ENCODE measurements at places on chromosomes 5 and 9.

GRCh38 chr9:84759300-84759750, 89.8 kb downstream of the NTRK2 start:
- DNase-seq: no peak

DNA sequence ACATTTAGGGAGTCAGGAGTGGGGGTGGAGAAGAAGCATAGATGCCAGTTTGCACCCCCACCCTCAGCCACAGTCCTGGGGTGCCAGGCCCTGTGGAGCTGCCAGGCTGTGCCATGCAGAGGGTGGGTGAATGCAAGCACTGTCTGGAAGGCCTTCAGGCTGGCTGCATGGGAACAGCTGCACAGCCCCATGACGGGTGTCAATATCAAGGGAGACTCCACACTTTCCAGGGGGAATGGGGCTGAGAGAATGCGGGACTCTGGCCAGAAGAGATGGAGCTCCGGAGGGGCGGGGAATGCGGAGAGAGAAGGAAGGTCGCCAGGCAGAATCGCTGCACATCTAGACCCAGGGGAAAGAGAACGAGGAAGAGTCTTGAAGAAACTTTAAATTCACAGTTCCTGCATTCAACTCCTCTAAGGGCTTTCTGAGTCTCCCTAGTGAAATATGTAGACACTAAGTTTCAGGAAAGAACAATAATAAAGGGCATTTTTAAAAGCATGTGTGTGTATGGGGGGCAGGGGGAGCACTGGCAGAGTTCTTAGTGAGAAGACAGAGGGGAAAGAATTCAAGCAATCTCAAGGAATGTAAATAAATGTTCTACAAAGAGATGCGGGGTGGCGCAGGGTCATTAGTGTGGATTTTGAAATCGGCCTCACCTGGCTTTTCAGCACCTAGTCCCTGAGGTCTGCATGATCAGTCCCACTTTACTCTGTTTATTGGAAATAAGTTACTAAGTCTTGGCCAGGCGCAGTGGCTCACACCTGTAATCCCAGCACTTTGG, 59.1 kb downstream of the BOD1 start:
- DNase-seq: no peak

GRCh38 chr9:107110153-107110552, 172.9 kb upstream of the RAD23B start:
- no peak for DNase-seq

DNA sequence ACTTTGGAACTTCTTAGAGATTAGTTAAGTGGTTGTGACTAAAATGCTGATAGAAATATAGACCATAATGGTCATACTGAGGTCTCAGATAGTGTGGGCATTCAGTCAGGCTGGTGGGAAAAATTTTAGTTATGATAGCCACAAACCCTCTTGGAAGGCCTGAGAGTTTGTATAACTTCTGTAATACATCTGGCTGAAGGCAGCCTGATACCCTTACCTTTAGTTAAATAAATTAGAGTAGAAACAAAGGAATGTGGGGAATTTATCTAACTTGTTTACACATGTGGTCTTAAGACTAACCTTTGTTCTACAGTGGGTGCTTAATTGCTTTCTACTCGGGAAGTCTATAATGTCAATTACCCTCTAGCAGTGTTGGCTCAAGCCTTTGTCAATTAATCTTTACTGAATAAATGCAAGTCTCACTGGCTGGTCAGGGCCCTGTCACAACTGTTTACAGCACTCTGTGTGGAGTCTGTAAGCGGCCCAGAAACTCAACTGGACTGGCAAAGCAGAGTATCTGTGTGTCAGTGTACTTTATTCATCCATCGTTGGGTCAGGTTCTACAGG, 184.0 kb downstream of the FBXO4 start:
- no peak for DNase-seq

DNA sequence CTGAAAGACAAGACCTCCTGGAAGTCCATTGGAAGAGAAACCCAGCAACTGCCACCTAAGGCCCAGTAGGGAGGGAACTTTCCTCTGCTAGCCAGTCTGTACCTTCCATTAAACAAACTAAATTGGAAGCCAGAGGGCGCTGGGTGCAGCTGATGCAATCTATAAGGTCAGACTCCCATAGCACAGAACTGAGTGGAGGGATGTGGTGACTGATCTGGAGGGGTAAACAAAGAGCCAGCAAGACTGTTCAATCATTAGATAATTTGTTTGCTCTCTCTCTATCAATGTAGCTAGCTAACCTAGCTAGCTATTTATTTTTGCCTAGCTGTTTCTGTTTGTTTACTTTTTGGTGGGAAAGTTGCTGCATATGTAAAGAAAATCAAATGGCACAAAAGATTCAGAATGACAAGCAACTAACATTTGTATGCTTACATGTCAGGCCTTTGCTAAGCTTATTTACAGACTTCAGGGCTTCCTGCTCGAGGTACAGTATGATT, 291.8 kb upstream of the DAB2 start:
- DNase-seq: peak; percentile 80

DNA sequence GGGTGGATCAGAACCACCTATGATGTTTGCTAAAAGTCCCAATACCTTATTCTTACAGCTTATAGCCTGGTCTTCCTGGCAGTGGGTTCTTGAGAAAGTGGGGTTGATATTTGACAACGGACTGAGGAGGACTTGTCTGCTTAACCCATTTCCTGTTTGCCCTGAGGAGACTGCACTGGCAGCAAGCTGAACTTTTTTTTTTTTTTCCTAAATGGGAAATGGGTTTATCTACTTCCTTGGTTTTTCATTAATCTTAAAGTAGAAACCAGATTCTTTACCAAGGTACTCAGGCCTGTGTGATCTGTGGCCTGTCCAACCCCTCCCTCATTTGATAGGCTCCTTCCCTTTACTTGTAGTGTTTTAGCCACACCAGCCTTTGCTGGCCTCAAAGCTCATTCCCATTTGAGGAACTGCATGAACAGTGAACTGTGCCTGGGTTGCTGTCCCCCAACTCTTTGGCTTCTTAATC, 47.1 kb downstream of the C9orf57 start:
- DNase-seq: no peak

DNA sequence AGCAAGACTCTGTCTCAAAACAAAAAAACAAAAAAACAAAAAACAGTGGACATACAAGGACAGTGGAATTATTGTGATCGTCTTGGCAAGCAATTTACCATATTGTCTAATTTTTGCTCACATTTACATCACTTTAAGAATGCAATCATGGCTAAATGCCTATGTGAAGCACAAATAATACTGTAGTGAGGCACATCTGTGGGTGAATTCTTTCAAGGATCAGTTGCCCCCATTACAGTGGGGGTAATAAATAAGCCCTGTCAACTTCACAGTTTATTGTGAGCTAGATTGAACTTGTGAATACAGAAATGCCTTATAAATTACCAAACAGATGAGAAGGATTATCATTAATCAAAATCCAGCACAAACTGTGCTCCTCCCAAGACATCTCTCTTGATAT, 150.2 kb upstream of the PAPPA start:
- DNase-seq: no peak

- no peak for DNase-seq
Measured at GRCh38 chr5:157540124-157540523, 35.5 kb downstream of the ADAM19 start.

DNA sequence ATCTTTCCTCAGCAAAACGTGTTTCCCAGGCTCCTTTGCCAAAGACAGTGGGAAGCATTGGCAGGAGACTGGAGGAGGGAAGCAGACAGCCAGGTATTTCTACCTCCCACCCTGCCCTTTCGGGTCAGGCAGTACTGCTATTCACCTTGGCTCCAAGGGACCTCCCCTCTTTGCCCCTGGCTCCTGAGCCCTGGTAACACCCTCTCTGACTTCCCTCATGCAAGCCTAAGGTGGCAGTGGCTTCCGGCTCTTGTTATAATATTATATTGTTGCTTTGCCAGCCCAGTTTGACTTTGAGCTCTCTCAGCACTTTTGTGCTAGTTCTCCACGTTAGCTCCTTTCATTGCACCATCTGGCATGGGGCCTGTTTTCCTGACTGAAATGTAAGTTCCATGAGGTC, 81.6 kb upstream of the IFNK start:
- DNase-seq: no peak

- DNase-seq: no peak
Measured at GRCh38 chr9:94900222-94901018, 173.9 kb downstream of the AOPEP start.

DNA sequence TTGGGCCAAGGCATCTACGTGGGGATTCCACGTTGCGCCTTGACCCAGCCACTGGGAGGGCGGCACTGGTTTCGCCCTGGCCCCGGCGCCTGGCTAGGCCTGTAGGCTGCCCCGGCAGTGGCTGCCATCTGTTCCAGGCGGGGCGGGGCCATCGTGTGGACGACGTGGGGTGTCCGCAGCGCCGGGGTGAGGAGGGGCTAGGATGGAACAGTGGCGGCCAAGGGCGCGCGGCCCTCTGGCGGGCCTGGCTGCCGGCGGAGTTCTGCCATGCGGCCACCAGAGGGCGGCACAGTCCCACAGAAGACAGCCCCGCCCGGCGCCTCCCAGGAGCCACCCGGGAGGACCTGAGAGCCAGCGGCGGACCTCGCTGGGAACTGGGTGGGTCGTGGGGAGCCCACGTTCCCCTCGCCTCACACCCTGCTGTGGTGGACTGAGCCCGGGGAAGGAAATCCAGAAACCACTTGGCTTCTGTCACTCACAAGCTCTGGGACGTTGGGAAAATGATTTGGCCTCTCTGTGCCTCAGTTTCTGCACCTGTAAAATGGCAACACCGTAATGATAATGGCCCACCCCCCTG, 22.6 kb upstream of the RAPGEF1 start:
- no peak for DNase-seq

DNA sequence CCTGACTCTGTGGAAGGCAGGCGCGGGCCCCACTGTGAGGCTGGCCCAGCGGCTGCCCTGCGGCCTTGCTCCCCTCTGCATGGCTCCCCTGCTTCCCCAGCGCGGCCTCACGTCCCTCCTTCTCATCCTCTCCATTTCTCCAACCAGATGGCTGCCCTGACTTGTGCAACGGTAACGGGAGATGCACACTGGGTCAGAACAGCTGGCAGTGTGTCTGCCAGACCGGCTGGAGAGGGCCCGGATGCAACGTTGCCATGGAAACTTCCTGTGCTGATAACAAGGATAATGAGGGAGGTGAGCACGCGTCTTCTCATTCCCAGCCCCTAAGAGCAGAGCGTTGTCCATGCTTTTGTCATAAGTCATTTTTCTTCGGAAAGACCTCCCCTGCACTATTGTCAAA, 129.0 kb upstream of the WWC1 start:
- DNase-seq: no peak

DNA sequence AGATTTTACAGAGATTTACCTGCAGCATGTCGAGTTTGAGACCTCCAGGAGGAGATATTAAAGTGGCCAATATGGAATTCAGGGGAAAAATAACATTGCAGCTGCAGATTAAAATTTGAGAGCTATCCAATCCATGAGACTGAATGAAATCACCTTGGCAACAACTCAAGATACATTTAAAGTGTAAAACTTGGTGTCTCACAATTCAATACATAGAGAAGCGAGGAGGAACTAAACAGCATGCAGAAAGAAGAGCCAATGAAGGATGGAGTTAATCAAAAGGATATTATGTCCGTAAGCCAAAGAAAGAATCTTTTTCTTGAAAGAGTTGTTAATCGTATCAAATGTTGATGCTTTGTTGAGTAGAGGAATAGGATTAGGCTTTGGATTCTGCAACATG, 455.1 kb downstream of the CDH18 start:
- no peak for DNase-seq

DNA sequence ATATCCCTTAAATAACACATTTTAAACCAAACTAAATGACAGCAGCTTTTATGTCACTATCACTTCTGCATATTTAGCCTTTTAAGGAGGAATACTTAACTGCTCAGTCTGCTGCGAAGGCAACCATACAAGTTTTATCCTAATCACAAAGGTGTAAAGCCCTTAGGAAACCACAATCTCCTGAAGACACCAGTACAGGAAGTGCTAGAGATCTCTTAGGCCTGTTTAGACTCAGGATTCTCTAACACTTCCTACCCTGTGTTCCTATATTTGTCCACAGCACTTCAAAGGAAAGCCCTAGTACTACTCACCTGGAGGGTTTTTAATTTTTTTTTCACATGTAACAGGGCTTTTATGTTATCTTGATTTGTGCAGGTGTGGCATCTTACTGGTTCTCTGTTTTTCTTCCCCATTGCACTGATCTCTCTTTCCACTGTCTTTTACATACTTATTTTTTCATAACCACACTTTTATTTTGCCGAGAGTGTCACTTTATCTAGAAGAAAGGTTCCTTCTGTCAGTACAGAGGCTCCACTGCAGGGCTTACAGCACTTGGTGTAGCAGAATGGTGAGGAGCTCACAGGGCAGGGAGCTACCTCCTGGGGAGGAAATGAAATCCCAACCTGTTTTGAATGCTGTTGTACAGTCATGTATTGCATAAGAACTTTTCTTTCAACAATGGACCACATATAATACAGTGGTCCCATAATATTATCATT, 1060.6 kb upstream of the ACO1 start:
- DNase-seq: no peak

- DNase-seq: no peak
Measured at GRCh38 chr9:134700636-134701350, 59.2 kb downstream of the COL5A1 start.

DNA sequence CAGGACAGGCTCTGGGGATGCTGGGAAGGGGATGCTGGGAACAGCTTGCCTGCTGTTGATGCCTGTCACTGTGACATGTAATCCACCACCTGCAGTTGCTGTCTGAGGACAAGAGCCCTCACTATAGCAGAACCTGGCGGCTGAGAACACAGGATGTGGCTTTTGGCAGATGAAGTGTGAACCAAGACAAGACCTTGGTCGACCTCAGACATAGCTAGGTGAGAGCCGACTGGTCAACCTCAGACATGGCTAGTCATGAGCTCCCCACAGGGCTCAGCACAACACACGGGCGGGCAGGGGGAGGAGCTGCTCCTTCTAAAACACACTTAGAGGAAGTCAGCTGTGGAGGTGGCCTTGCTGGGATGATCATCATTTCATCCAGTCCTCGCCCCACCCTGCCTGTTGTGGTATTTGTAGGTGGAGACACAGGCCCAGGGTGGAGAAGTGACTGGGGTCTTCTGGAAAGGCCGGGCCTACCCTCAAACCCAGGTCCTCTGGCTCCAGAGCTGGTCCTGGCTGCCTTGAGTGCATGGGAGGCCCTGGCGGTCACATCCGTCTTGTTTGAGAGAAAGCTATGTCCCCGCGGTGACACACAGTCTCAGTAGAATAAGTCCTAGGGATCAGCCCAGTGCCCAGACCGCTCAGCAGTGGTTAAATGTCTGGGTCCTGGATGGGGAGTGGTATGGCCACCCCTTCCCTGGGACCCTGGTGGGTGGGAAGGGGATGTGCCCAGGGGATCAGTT, 6.1 kb downstream of the SUSD3 start:
- DNase-seq: no peak

GRCh38 chr5:9500625-9501024, 45.2 kb downstream of the SEMA5A start:
- no peak for DNase-seq
